CD8-positive, alpha-beta T cell (primary cell): ENCODE measurements at places on chromosomes 3 and 15.
A peak's percentile ranks its signal among the peaks of the same experiment; 100 is the strongest.

GRCh38 chr15:70566989-70567388, 196.4 kb downstream of the UACA start:
- peak; percentile 42 for DNase-seq

DNA sequence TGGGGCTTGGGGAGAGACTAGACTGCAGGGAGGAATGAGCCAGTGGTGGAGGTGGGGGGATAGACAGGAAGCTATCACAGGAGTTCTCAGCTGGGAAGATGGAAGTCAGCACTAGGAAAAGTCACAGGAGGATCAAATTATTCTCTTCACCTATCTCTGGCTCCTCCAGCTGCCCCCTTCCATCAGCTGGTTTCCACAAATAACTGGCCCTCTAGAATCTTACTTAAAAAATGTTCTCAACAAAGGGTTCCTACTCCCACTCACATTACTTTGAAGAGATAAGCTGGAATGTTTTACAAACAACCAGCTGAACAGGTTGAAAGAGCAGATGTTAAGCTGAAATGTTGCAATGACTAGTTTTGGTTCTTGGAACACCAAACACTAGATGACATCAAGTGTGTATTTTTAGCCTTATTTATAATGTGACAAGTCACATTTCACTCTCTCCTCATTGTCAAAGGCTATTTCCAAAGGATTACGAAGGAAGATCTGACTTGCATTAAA, 102.7 kb upstream of the AADACL2 start:
- DNase-seq = no peak

DNA sequence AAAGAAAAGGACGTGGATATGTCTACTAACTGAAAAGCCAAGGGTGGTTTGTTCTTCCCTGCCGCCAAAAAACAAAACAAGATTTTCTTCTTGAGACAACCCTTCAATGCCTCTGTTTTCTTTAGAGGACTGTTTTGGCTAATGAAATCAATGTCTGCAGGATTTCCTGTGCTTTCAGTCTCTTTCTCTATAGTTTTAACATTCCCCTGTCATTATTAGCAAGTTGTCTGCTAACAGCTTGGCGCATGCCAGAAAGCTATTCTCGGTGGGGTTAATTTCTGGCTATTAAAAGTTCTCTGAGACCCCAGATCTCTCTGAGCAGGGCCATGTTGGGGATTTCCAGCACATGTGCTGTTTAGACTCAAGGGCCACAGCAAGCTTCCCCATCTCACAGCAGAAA, 56.7 kb downstream of the ITPR1 start:
- no peak for DNase-seq

DNA sequence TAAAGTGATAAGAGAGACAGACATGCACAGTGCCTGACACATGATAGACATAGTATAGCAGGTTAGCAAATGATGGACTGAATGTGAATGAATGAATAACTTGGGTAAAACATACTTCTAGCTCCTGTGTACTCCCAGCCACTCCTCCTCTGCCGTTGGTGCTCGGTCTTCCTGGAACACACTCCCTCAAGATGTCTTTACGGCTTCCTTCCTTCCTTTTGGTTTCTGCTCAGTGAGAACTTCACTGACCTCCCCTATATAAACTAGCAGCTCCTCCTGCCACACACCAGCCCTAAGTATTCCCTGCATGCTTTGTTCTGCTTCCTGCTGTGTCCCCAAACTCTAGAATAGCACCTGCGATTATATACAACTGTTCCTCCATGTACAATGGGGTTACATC, 50.2 kb downstream of the RAD54L2 start:
- DNase-seq = no peak

- DNase-seq = peak; percentile 47
Measured at GRCh38 chr15:25416693-25417092, 22.1 kb downstream of the UBE3A start.

- DNase-seq = no peak
Measured at GRCh38 chr15:59746777-59747176, 57.7 kb upstream of the BNIP2 start.

GRCh38 chr15:90009301-90010022, 8.3 kb downstream of the ZNF710 start:
- no peak for DNase-seq

GRCh38 chr3:194998417-194998816, 272.5 kb downstream of the XXYLT1 start:
- DNase-seq = no peak

DNA sequence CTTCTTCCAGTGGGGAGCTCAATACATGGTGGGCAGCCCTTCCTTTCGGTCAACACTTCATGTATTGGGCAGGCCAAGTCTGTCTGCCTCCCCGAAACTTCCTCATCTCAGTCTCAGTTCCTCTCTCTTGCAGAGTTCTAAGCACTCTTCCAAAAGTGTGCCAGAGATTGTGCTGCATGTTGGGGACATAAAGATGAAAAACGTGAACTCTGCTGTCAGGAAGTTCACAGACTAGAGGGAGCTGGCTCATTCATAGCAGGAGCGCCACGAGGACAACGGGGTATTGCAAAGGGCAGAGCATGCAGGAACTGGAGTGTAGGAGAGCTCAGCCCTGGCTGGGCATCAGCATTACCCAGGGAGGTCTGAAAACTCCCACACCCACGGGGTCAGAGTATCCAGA, 15.3 kb upstream of the EPHB3 start:
- no peak for DNase-seq

GRCh38 chr3:38476157-38476756, 19.9 kb upstream of the EXOG start:
- DNase-seq = no peak

GRCh38 chr15:95559875-95560394, 770.6 kb upstream of the NR2F2 start:
- DNase-seq = no peak
